ENCODE measurements at places on chromosomes 2 and 18.

DNA sequence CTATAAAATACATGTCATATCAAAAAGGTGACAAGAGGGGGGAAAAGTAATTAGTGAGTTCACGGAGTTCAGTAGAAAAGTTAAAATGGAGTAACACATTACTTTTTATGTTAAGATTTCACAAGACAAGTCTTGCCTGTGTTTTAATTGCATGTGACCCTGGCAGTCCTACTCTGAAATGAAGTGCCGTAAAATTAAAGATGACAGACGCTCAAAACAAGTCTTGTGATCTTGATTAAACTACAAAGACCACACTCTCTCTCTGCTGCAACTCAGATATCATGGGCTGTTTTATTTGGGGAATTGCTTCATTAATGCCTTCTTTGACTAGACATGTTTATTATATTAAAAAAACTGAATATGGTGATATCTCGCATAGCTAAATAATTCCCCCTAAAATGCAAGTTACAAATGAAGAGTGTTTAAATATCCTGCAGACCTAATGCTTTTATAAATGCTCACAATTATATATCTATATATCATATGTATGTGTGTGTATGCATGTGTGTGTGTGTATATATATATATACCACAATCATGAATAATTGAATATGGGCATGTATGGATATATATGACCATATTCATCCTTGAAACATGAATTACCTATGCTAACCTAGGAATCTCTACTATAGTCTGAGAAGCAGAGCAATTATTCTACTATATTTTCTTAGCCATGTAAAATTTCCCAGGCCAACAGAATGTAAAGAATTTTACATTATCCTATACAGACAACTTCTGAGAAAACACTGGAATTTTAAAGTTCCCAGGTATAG, 647.5 kb downstream of the ARHGAP15 start:
- no peak for DNase-seq

DNA sequence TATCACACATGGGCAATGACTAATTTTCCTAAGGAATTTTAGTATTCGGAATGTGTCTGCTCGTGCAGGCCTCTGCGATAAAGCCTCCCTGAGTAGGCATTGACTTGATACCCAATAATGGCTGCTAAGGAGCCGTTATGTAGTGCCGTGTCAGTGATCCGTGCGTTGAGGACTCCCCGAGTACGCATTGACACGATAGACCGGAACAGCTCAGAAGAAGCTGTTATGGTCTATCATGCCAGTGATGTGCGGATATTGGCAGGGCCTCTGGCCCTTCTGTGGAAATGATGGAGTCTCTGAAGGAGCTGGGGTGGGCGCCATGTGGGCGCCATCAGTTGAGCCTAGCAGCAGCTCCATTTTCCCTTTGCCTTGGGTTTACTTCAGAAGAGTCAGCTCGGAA, 29.1 kb downstream of the ZEB2 start:
- DNase-seq, result no peak

DNA sequence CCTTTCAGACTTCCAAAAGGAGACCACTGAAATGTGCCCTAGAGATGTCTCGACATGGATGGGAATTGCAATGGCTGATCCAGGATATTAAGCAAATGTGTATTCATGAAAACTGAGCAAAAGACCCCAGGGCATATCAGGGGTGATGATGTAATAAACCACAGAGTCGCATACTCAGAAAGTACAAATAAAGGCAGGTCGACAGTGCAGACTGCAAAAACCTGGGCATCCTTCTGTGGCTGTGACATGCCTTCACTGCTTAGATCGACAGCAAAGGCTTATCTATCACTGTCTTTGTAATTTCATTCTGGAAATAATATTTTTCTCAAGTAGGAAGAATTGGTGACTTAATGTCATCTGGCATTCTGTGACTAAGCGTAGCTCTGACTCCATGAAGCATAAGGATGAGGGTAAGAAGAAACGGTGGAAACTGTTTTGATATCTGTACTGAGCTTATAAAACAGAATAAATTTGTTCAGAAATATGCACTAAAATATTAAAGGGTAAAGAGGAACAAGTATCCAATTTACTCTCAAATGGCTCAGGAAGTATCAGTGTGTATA, 115.6 kb upstream of the NRP2 start:
- DNase-seq, result no peak

GRCh38 chr18:76713432-76713831, 108.9 kb upstream of the ZNF236 start:
- DNase-seq, result no peak

DNA sequence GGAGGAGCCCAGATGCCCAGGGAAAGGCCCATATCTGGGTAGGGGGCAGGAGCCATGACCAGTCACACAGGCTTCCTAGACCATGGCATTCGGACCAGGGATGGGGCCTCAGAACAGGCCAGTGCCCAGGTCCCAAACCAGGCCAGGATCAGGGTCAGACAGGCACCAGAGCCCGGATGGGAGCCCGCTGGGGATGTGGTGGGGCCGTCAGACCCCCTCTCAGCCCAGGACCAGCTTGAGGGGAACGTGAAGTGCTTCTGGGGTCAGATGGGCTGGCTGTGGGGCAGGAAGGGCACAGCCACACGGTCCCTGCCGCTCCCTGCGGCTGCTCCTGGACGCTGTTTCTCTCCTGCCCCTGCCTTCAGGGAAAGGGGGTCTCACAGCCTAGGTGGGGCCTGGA, 39.1 kb downstream of the SNED1 start:
- no peak for DNase-seq

- DNase-seq, result no peak
These were observed 72.5 kb downstream of the SCG2 start for GRCh38 chr2:223529696-223530095.

GRCh38 chr2:56224316-56224715, 40.5 kb downstream of the CCDC85A start:
- DNase-seq, result no peak

- no peak for DNase-seq
These were observed 57.7 kb upstream of the MAP4K3 start for GRCh38 chr2:39494784-39495251.

GRCh38 chr2:213627054-213627710, 342.9 kb downstream of the SPAG16 start:
- DNase-seq, result no peak

GRCh38 chr2:161112908-161113307, 47.3 kb upstream of the TANK start:
- DNase-seq, result no peak

DNA sequence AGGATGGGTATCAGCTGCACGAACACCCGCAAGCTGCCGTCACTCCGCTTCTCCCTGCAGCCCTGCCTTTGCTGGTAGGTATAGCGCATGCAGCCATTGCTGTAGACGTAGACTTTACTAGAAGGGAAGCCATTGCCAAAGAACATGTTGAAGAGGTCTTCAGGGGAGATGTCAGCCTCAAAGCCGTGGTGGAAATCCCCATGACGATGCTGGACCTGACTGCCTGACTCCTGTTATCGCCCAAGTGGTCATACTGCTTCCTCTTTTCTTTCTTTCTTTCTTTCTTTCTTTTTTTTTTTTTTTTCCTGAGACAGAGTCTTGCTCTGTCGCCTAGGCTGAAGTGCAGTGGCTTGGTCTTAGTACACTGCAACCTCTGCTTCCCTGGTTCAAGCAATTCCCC, 68.7 kb upstream of the SPRED2 start:
- no peak for DNase-seq

- DNase-seq, result no peak
These were observed 135.3 kb upstream of the GLI2 start for GRCh38 chr2:120600335-120600734.

DNA sequence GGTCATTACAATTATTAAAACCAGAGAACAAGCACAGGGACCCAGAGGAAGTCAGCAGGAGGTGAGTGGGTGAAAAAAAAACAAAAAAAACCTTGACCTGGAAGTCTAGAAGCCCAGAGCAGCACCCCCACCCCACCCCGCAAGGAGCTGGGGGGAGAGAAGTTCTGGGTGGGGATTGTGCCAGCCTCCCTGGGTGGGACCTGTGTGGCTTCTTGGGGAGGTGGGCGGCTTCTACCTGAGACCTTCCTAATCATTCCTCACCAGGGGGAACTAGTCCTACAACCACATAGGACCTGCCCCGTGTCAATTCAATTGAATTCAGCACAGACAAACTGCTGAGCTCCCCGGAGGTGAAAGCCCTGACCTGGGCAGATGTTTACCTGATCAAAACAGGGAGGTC, 17.3 kb downstream of the EVA1A start:
- DNase-seq, result no peak

DNA sequence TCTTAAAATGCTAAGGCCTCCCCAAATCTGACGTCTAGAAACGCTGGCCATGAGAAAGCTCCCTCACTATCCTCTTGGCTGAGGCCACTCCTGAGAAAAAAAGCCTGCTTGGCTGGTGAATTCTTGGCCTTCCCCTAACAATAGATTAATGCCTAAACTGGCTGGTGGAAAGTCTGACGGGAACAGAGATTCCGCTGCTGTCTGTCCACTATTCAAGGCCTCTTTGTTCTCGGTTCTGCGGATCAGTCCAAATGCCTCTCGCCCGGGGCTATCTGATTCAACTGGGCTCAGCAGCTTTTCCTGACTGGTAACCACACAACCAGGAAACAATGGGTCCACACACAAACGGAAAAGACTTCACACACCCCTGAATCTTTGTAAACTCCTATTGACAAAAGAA, 27.2 kb downstream of the PXDN start:
- no peak for DNase-seq

GRCh38 chr2:16155766-16156165, 215.4 kb downstream of the MYCN start:
- no peak for DNase-seq

DNA sequence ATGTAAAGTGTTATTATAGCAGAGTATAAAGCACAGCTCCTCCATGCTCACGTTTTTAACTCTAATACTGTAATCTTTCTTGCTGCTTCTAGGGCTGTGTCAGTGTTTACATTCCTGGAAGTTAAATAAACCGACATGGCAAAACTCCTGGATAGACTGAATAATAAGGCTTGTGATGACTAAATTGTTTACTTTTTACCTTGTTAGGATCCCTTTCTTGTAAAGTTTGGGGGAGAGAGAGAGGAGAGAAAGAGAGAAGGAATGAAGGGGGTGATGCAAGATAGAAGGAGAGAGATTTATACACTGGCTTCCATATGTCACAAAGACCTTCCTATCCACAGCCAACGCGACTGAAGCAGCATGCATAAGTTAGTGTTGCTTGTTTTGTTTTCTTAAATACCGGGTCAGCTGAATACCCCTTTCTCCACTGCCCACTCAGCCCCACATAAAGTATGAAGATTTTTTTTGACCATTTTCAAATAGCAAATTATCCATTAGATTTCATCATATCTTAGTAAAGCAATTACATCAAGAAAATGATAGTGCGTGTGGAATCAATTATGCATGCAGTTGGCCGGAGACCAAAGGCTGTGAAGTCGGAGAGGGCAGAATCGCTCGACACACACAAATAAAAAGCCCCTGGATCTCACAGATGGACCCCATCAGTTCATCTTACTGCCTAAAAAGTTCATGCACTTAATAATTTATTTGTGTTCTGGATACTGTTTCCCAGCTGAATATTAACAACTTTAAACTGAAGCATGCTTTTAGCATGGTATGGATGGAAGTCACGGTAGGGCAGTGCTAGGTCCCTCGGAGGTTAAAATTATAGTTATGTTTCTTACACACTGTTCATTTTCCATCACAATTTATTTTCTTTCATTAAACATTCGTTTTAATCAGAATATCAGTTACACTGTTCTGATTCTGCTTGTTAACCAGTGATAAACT, 20.1 kb downstream of the BCL11A start:
- DNase-seq, result no peak

GRCh38 chr2:97953853-97954252, 41.9 kb downstream of the TMEM131 start:
- DNase-seq, result no peak

- DNase-seq, result no peak
These were observed 21.9 kb upstream of the MTERF4 start for GRCh38 chr2:241123816-241124536.

GRCh38 chr2:109386004-109386695, 227.6 kb downstream of the SEPTIN10 start:
- no peak for DNase-seq

DNA sequence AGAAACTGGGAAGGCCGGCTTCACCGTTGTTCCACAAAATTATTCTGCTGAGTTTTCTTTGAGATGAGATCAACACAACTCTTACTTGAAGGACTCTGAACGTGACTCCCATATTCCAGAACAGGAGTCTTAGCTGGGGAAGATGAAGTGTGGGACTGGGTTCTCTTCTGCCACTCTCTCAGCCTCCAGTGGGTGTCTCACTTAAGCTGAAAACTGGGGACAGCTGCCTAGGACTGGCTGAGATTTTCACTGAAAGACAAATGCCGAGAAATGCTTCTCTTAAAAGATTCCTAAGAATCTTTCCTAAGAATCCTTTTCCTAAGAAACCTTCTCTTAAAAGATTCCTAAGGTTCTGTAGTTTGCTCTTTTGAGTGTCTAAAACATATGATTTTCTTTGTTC, 156.6 kb upstream of the LHCGR start:
- DNase-seq, result no peak

DNA sequence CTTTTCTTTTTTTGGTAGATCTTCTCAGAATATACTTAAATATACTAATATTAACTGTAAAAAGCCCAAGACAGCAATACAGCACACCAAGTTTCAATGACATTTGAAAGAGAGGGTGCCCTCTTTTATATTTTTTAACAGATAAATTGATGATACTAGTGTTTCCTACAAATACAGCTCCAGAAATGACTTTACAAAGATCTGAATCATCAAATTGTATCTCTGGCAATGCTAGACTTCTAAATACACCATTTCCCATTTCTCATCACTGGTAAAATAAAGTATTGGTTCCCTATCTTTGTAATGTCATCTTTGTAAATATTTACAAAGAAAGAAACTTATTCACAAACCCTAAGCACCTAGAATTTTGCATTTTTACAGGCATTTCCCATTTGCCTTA, 281.3 kb downstream of the EXOC6B start:
- no peak for DNase-seq

- no peak for DNase-seq
These were observed 23.2 kb downstream of the MC2R start for GRCh38 chr18:13892098-13892497.

GRCh38 chr18:23300231-23300805, 152.8 kb upstream of the RIOK3 start:
- no peak for DNase-seq

- DNase-seq, result no peak
These were observed 188.4 kb downstream of the TFCP2L1 start for GRCh38 chr2:121096611-121097010.

- DNase-seq, result no peak
These were observed 245.7 kb downstream of the TNS1 start for GRCh38 chr2:217757108-217757463.

DNA sequence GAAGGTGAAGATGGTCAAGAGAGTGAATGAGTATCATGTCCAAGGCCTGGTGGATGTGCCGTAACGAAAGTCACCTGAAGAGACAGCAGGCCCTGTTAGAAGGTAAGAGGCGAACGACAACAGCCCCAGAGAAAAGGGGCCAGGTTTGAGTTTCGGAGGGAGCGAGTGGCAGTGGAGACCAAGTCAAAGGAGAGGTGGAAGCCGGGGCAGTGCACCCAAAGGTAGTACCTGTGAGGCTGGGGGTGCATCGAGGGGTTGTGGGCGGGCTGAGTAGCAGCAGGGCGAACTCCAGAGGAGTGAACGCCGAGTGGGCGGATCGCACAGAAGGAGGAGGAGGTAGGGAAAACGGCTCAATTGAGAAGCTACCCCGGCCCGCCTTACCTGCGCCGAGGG, 358 bp downstream of the USP37 start:
- DNase-seq, result peak; percentile 67

- DNase-seq, result no peak
These were observed 109.1 kb downstream of the CABLES1 start for GRCh38 chr18:23244401-23244800.

- no peak for DNase-seq
These were observed 76.5 kb upstream of the RFX8 start for GRCh38 chr2:101551336-101551888.

- DNase-seq, result no peak
These were observed 78.7 kb upstream of the ASB18 start for GRCh38 chr2:236342951-236343350.

All from stimulated activated CD4-positive, alpha-beta T cell treated with anti-CD3 and anti-CD28 coated beads, Interleukin-4, amount 100 ng/mL, for 48 hours (primary cell).